ENCODE measurements at places on chromosomes 4 and X. TPM values are rescaled to one million over a fixed set of nuclear protein-coding genes. Genes with fewer than 3 reads are reported as not detected.

- H3K4me3 ChIP-seq, result no peak overlapping the region
- H3K4me1 ChIP-seq, result peaks cover 9% of the 10 kb centered on the region
- DNase-seq, result no peak
- H3K27me3 ChIP-seq, result peaks cover 28% of the 10 kb centered on the region
- no peaks in the 10 kb centered on the region for H3K36me3 ChIP-seq
Observed at GRCh38 chr4:5959211-5959982, 58.8 kb downstream of the C4orf50 start.

GRCh38 chrX:129748305-129748704 is 9.5 kb downstream of the XPNPEP2 start:
- no peaks in the 10 kb centered on the region for H3K4me1 ChIP-seq
- no peaks in the 10 kb centered on the region for H3K36me3 ChIP-seq

DNA sequence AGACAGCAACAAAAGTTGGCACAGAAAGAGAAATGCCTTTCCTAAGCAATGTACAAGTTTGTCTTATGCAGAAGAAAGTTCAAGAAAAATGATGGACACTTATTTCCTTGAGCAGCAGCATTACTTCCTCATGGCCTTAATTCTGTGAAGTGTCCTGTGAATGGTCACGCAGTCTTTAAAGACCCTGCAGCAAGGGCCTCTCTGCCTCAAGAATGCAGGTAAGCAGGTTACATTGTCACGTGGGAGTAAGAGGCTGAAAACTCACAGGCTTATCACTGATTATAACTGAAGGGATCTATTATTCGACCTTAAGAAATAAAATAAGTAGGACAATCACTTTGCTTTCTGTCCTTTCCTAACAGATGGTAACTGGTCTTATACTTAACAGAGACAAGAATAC is 109.1 kb downstream of the ATP8A1 start:
- no peaks in the 10 kb centered on the region for H3K4me1 ChIP-seq
- H3K4me3 ChIP-seq, result no peak overlapping the region
- no peak overlapping the region for H3K27ac ChIP-seq
- DNase-seq, result no peak
- no peaks in the 10 kb centered on the region for H3K27me3 ChIP-seq
- H3K36me3 ChIP-seq, result no peaks in the 10 kb centered on the region

- no peak overlapping the region for H3K27ac ChIP-seq
- H3K36me3 ChIP-seq, result no peaks in the 10 kb centered on the region
- no peak overlapping the region for H3K4me3 ChIP-seq
- H3K4me1 ChIP-seq, result no peaks in the 10 kb centered on the region
Observed at GRCh38 chr4:89403826-89404225, 96.2 kb upstream of the GPRIN3 start.

- DNase-seq, result no peak
- no peak overlapping the region for H3K27ac ChIP-seq
- no peak overlapping the region for H3K4me3 ChIP-seq
Observed at GRCh38 chr4:138348055-138348454, 105.9 kb upstream of the SLC7A11 start.

DNA sequence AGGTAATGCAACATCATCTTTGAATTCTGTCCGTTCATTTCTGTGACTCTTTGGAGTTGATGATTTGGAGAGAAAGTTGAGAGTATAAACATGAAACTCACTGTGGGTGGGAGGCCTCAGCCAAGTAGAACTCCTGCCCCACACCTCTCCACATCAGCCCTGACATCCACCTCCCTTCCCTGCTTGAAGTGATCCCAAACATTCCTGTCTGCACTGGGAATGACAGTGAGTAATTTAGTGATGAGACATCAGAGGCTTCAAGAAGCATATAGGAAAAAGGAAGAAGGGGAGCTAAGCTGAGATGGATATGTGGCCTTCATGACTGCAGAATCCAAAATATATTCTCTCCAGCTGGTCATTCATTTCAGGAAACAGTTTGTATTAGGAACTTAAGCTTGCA is 151.8 kb downstream of the SPATA18 start:
- no peaks in the 10 kb centered on the region for H3K4me1 ChIP-seq
- no peak overlapping the region for H3K4me3 ChIP-seq
- no peak overlapping the region for H3K27ac ChIP-seq
- no peak for DNase-seq
- no peaks in the 10 kb centered on the region for H3K36me3 ChIP-seq

DNA sequence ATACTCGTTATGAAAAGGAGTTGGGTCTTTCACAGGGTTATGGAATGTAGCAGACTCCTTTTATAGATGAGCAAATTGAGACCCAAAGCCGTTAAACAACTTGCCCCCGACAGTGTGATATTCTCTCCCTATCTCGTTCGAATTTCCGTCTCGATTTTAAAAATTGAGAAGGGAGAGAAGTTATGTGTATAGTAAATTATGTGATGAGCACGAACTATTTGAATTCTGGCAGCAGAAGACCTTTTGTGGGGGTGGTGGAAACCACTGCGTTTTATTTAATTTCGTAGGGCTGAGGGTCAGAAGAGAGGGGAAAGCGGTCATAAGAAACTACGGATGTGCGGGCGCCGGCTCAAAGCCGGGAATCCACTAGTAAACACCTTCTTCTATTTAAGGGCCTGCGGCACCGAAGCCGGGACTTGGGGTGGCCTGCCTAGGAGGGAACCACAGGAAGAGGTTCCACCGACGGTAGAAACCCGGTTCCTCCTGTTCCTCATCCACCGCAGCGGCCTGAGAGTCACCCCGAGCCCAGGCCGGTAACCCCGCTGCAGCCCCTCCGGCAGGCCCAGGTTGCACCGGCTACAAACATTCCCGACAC is 1.5 kb upstream of the DDX3X start:
- H3K36me3 ChIP-seq, result no peaks in the 10 kb centered on the region
- peak overlapping the region; percentile 96 for H3K4me3 ChIP-seq
- peaks cover 14% of the 10 kb centered on the region for H3K4me1 ChIP-seq
- DNase-seq, result no peak
- H3K27ac ChIP-seq, result peak overlapping the region; percentile 99
- no peaks in the 10 kb centered on the region for H3K27me3 ChIP-seq

DNA sequence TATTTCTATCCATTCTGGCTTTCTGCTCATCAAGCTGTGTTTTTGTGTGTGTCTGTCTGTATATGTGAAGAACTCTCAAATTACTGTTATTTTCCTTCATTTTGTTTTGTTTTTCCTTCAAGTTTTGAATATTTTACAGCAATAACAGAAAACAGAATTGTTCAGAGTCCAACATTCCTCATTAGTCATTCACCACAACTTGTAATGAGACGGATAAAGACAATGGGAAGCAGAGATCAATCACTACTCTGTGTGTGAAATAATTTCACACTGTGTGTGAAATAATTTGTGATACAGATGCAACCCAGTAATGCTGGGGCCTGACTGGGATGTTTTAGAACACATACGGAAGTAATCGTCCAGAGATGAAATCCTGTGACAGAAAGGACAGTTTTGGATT is 55.2 kb downstream of the HPGD start:
- no peaks in the 10 kb centered on the region for H3K36me3 ChIP-seq
- no peaks in the 10 kb centered on the region for H3K27me3 ChIP-seq
- no peak overlapping the region for H3K27ac ChIP-seq
- DNase-seq, result no peak

DNA sequence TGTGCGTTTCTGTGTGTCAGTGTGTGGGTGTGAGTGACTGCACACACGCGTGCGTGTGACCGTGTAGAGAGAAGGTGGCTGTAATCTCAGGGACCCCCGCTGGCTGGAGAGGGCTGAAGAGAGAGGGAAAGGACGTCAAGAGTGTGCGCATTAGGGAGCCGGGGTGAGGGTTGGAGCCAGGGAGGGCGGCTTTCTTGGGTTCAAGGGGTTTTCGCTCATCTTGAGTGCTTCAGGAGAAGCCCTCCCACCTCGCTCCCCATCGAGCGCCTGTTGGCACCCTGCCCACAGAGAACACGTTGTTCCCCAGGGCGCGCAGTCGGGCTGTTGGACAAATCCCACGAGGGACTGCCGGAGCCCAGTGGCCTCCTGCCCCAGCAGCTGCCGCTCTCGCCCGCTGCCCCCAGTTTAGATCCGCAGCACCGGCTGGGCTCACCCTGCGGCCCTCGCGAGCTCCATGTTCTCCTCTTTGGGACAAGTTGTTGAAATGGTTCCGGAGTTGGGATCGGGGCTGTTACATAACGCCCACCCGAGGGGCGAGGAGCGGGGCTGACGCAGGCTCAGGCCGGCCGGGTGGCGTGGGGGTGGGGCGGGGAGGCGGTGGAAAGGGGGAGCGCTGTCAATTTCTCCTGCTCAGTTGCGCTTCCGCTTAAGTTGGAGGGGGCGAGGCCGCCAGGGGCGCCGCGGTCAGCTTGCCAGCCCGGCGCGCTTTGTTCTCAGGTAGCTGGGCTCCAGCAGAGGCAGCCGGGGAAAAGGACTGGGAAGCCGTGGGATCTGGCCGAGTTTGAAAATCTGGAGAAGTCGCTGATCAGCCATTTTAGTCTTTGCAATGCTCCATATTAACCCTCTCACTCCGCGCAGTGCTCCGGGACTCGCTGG is 1.6 kb downstream of the GRIA2 start:
- no peak for DNase-seq
- peaks cover 37% of the 10 kb centered on the region for H3K27me3 ChIP-seq
- no peak overlapping the region for H3K27ac ChIP-seq
- no peak overlapping the region for H3K4me3 ChIP-seq
- H3K36me3 ChIP-seq, result no peaks in the 10 kb centered on the region

- DNase-seq, result no peak
- H3K4me1 ChIP-seq, result no peaks in the 10 kb centered on the region
- no peaks in the 10 kb centered on the region for H3K27me3 ChIP-seq
- H3K4me3 ChIP-seq, result no peak overlapping the region
Observed at GRCh38 chr4:57274082-57274481, 163.9 kb upstream of the IGFBP7 start.

Gene CT45A10
- not detected for total RNA-seq

Measured in left lung (tissue), 14 donors.